ENCODE measurements at places on chromosomes 1 and 21.

GRCh38 chr1:116150368-116150767 is 39.2 kb downstream of the MAB21L3 start:
- no peak for DNase-seq

DNA sequence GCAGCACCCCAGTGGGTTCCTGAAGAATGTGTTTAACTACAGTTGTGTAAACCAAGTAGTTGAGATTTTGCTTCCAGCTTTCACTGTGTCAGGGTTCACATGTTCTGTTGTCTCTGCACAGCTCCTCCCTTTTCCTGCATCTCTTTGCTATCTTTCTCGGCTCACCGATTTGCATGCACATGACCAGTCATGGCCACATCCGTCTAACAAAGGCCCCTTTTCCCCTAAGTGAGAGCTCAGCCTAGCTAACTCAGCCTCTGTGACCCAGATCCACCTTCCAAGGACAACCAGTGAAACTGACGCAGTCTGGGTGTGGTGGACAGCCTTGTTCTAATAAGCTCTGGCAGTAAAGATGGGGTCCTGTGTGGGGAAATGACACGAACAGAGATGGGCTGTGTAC is 101.1 kb downstream of the ZP4 start:
- DNase-seq, result no peak

GRCh38 chr1:113593550-113594297 is 165.6 kb downstream of the PHTF1 start:
- DNase-seq, result no peak

GRCh38 chr1:244874974-244875579 is 10.7 kb upstream of the HNRNPU start:
- no peak for DNase-seq

DNA sequence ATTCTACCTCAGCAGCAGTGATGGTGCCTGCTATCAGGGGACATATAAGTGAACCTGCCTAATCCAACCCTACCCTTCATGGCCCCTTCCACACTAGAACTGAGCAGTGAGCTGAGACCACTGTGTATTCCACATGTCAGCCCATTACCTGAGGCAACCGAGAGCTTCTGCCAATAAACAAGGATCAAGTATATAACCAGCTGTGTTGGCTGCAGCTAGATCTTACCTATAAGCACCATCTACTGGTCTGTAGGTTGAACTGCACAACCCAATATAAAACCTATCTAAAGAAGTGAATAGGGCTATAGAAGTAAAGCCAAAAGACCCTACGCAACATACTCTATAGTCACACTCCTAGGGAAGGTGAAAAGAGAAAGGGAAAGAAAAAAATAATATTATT is 376.9 kb downstream of the HHIPL2 start:
- DNase-seq, result peak; percentile 44

- no peak for DNase-seq
These were observed 486.0 kb upstream of the CHRM3 start for GRCh38 chr1:238900334-238900865.

GRCh38 chr1:113166473-113166872 is 93.5 kb downstream of the LRIG2 start:
- no peak for DNase-seq

- DNase-seq, result no peak
These were observed 116.7 kb downstream of the CDC7 start for GRCh38 chr1:91617285-91617765.

DNA sequence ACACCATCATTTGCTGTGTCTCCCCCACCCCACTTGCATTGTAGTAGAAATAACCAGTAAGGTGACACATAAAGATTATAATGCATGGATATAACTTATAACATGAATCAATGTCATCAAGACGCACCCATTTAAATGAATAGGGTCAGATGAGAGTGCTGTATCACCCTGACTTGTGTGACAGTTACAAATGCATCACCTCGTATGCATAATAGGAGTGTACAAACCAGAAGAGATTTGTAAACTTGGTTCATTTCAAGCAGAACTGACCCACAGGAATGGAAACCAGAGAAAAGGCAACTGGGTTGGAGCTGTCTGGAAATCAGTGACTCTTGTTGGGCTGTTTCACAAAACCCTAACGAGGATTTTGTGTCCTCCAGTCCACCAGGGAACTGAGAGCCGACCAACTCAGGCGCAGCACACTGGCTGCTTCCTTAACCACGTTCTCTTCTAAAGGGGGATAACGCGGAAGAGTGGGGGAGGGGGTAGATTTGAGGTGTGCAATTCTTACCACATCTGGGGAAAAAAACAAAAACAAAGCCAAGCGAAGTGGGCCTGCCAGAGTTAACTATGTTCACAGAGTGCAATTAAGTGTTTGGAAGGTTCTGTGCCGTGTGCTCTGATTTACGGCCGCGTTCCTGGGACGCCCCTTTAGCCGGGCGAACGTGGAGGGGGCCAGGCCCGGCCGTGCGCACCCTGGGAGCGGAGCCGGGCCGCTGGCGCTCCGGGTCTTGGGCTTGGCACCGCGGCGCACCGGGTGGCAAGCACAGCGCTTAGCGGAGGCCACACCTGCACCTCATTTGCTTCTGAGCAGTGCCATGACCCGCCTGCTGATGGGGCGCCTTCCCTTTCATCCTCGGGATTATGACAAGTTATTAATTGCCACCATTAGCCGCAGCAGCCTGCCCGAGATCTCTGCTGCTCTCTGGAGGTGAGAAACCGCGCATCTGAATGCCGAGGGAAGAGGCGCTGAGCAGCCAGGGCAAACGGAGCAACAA is 248.8 kb upstream of the FOXD3 start:
- DNase-seq, result no peak

GRCh38 chr1:203935321-203935720 is 73.9 kb downstream of the SNRPE start:
- no peak for DNase-seq

DNA sequence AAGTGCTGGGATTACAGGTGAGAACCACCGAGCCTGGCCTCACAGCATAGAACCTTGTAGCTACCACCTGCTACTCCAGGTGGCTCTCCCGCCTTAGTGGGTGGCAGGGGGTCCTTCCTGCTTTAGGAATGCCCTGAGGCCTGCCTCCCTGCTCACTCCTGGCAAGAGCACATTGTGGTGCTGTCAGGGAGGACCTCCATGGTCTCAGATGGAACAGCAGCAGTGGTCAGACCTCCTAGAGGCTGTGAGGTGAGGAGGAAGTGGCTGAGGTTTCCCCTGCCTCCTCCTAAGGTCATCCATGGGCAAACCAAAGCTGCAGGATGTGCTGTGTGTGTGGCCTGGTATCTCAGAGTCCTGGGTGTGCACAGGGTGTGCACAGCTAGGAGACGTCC is 6.7 kb downstream of the SOX13 start:
- no peak for DNase-seq

- DNase-seq, result no peak
These were observed 132.9 kb downstream of the PATJ start for GRCh38 chr1:61875198-61875597.

GRCh38 chr1:185419718-185420117 is 102.7 kb upstream of the IVNS1ABP start:
- no peak for DNase-seq

GRCh38 chr1:193592317-193592716 is 405.9 kb upstream of the B3GALT2 start:
- no peak for DNase-seq

GRCh38 chr1:220884109-220884980 is 5.1 kb downstream of the HLX start:
- DNase-seq, result no peak

- DNase-seq, result peak; percentile 83
These were observed 406 bp downstream of the KIAA0040 start for GRCh38 chr1:175192111-175192629.

DNA sequence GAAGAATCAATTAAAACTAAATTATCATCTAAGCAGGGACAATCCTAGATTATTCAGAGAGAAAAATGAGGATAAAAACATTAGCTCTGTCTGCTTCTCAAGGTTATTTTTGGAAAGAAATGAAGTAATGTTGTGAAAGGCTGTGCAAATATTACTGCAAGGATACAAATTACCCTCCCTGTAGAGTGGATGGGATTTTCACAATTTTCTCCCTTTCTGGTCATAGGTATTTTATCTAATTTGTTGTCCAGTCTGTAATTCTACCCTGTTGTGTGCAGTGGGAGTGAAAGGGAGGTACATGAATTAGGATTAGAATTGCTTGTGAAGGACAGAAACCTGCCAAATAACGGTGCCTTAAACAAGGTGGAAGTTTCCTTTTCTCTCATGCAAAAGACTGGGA is 54.7 kb downstream of the MAP3K7CL start:
- no peak for DNase-seq

GRCh38 chr1:15412175-15412800 is 2.6 kb downstream of the EFHD2 start:
- no peak for DNase-seq

DNA sequence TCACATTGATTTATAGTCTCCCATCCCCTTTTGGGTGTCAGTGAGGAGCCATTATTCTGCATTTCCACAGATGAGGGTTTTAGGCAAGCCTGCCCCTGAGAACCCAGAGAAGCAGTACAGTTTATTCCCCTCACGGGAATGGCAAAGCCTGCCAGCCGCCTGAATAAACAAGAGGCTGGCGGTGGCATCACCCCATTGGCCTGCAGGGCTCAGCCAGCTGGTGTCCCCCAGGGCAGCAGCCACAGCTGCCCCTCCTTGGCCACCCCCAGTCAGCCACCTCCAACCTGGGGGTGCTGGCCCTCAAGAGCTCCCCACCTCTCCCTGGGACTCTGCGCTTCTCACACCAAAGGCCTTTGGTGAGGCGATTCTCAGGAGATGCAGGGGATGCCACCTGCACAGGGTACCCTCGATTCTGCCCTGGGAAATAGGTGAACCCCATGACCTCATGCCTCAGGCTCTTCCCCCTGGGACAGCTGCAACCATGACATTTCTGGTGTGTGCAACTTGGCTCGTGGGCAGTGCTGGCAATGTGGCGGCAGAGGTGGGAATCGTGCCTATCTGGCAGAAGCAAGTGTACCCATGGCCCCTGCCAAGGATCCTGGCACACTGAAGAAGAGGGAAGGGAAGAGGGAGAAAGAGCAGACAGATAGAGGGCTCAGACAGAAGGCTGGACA is 14.0 kb downstream of the OLFML2B start:
- DNase-seq, result no peak

- no peak for DNase-seq
These were observed 16.4 kb upstream of the TARBP1 start for GRCh38 chr1:234495231-234495990.

GRCh38 chr21:14975136-14975919 is 89.5 kb downstream of the NRIP1 start:
- DNase-seq, result no peak

DNA sequence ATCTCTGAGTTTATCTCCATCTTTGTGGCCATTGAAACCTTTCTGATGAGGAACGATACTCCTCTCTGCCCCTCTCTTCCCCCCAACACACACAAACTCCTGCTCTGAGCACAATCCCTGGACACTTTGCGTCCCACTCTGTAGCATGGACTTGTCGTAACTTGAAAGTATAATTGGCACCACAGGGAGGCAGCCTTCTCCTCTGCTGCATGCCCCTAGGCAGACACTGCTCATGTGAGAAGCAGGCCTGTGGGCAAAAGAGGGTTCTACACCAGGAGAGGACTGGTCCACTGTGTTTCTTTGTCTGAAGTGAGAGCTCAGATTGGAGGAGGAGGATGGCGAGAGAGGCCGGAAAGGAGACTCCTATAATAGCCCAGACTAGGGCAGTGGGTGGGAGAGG is 3.8 kb upstream of the PARS2 start:
- no peak for DNase-seq

DNA sequence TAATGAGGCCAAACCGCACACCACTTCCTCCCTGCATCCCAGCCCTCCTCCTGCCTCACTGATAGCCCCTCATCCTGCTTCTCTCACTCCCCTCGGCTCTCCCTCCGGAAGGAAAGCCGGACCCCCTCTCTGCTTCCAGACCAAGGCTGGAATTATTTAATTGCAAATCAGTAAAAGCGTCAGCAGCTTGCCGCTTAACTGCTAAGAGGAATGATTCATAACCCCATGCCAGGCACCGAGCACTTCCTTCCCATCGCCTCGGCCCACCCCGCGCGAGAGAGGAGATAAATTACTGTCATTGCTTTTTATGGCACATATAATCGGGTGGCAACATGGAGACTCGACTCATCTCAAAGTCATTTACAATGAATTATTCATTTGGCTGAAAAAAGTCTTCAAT is 77.3 kb downstream of the UBIAD1 start:
- no peak for DNase-seq

DNA sequence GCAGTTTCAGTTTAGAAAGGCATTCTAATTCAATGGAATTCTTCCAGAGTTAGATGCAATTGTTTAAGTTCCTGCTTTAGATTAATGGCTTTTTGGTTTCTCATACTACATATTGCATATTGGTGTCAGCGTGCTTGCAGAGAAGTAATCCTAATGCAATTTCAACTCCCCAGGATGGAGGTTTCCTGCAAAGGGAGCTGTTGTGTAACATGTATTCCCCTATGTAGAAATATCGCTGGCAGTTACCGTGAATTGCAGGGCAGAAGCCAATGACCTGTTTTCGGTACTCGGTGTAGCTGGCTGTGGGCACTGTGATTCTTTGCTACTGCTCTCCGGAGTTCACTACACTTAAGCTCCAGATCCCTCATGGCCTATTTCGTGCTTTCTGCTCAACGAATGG is 256.1 kb upstream of the PTBP2 start:
- no peak for DNase-seq

GRCh38 chr1:184036517-184036949 is 995 bp downstream of the COLGALT2 start:
- no peak for DNase-seq

DNA sequence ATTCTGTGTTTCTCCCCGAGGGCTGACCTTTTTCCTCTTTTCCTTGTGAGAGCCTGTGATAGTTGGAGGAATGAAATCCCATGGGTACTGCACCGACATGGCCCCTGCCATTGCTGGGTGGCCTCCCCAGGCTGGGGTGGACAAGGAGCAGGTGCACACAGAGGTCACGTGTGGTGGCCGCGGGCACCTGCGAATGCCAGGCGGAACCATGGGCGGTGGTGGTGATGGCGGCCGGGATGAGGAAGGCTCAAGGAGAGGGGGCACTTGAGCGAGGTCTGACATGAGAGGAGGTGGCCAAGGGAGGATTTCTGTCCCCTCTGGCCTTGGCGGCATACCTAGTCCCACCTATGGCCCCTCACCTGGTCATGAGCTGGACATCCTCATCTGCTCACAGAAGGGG is 69.6 kb downstream of the AJAP1 start:
- DNase-seq, result no peak
